ENCODE measurements at places on chromosomes 2 and 18.

DNA sequence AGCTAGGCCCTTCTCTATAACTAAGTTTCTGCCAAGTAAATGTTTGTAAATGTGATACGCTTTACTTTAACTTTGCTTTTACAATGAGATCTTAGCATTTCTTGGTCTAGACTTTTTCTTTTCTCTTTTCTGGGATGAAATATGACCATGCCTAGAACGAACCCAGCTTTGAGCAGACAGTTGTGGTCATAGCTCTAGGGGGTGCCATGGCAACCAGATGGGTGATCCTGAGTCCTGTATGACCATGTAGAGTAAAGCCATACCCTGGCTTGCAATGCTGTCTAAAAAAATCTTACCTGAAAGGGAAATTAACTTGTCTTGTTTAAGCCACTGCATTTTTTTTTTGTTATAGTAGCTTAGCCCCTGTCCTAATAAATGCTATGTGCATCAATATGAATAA, 956.3 kb downstream of the SLC4A3 start:
- no peak for DNase-seq

GRCh38 chr2:212360068-212360460, 178.5 kb downstream of the ERBB4 start:
- DNase-seq: no peak

- DNase-seq: no peak
These were observed 96.5 kb upstream of the THOC1 start for GRCh38 chr18:364256-364826.

- no peak for DNase-seq
These were observed 3.0 kb downstream of the WDR75 start for GRCh38 chr2:189444322-189444721.

DNA sequence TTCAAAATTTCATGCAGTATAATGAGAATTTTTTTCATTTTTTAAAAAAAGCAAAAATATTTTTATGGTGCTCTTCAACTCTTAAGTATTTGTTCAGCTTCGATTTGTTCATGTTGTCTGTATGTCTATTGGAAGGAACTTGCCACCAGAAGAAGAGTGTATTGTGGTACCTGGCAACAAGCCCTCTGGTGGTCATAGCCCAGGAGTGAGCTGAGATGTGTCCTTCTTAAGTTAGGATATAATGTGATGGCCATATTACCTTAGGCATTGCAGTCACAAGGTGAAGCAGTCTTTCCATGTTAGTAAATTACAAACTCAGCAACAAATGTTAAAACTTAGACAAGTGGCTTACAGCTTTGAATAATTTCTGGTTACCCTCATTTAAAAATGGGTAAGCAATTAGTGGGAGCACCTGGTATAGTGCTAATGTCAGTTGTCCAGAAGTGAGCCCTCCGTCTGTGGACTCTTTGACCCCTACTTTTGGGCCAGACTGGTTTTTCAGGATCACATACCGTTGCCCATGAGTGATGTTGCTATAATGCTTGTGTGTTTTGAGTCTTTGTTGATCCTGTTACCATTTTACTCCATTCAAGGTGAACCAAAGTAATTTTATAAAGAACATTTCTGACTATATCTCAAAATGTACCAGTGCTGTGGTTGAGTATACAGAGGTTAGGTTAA, 57.4 kb downstream of the MYO1B start:
- DNase-seq: no peak

DNA sequence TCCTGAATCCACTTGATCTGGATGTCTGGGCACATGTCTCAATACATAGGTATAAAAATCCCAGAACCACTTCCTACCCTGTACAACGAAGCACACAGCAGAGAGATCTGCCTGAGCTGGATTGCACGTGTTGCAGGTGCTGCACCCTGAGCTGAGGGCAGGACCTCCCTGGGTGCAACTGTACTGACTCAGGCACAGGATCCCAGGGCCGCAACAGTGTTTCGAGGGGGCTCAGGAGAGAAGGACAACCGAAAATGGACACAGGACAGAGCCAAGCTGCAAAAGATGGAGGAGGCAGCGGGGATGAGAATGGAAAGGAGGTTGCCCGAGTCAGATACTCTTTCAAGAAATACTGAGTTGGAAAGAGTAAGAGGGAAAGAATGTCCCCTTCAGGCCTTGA, 354.1 kb downstream of the EIPR1 start:
- DNase-seq: no peak

DNA sequence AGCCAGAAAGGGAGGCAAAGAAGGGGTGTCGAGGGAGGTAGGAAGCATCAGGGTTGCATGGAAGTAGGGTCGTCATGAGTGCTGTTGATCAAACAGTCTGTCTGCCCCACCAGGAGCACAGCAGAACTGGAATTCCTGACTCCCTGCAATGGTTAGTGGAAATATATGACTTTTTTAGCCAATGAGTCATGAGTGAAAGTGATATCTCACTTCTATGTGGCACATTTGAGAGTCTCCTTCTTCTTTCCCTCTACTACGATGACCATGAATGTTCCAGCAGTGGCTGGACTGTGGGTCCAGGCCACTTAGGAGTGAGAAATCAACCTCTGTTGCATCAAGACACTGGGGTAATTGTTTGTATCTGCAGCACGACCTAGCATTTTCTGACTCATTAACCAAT, 199.5 kb downstream of the TTC32 start:
- no peak for DNase-seq

DNA sequence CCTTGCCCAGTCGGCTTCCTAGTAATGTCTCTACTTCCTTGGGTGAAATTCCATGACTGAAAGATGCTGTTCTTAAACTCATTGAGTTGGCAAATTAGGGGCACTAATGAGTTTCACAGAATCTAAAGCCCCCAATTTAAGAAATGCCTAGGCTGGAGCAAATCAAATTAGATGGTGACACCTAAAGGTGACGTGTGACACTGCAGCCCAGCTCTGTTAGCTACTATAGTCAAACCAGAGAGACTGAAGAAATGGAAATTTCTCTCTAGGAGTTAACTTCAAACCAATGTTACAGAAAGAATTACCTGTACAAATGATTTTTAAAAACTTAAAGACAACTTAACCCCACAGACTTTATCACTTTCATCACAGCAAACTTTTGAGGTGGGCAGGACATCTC, 37.2 kb downstream of the LCT start:
- DNase-seq: no peak

DNA sequence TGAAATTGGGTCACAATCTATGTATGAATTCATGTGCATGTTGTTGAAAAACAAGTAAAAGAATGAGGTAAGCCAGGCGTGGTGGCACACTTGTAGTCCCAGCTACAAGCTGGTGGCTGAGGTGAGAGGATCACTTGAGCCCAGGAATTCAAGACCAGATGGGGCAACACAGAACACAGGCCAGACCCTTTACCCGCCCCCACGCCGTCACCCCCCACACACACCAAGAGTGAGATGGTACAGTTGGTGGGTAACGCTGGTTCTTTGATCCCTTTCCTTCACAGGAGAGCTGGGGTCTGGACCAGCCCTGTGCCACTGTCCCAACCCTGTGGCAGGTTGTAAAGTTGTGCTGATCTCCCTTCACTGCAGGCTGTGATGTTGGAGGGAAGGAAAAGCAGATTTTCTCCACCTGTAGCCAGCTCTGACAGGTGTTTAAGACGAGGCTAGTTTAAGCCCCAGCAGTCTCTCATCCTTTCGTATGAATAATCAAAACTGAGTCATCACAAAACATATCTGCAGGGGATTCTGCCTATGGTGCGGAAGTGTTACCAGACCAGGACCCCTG, 13.6 kb downstream of the B3GNT2 start:
- peak; percentile 32 for DNase-seq

- no peak for DNase-seq
These were observed 32.9 kb upstream of the SPTBN1 start for GRCh38 chr2:54423213-54423612.

- DNase-seq: peak; percentile 65
These were observed 6.0 kb downstream of the DDX18 start for GRCh38 chr2:117820444-117820843.

- DNase-seq: no peak
These were observed 18.1 kb upstream of the PKDCC start for GRCh38 chr2:42029639-42030199.

- DNase-seq: no peak
These were observed 53.1 kb downstream of the EHD3 start for GRCh38 chr2:31286961-31287550.

DNA sequence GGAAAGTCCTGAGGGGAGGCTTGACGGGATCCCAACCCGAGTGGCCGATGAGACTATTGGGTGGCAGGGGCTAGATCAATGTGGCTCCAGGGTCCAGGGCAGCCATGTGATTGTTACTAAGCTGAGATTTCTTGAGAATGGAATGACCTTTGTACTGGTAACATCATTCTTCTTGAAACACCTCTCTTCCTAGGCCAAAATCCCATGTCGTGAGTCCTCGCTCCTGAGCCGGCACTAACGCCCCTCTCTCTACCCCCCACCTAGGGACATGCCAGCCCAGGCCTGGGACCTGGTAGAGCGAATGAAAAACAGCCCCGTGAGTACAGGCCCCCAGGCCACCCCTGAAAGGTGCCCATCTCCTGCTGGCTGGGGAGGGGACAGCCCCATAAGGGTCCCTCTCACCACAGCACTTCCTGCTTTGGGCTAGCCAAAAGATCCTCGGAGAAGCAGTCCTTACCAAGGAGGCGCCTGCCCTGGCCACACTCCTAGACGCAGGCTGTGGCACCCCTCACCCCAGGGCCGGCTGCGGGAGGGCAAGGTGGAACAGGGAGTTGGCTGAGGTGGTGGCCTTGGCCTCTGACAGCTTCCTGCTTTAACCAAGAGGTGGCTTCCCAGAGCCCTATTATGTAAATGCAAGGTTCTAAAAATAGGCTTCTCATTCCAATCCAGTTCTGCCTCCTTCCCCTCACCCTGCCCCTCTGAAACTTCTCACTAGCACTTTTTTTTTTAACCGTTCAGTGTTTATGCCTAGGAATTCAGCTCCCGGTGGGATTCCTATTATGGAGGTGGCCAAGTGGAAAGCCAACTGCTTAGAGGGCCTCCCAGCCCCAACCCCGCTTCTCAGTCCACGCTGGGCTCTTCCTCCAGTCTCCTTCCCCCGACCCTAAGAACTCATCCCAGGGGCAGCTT, 126.6 kb upstream of the PPP1CB start:
- DNase-seq: peak; percentile 90

DNA sequence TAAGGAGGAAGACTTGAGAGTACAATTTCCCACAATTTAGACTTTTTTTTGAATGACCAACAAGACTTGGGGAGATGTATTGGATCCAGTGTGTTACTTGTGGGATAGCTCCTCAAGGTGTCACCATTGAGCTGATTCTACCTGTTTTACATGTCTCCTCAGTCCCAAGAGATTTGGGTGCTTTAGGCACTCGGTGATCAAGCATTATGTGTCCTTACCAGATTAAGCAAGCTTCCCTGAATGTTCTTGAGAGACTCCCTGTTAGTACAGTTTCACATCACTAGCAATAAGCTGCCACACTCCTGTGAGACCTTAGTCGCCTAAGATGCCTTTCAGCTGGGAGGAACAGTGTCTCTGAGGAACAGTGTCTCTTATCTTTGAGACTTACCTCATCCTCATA, 384.3 kb upstream of the SYT4 start:
- no peak for DNase-seq

- no peak for DNase-seq
These were observed 24.5 kb upstream of the LPIN2 start for GRCh38 chr18:3037423-3037915.

DNA sequence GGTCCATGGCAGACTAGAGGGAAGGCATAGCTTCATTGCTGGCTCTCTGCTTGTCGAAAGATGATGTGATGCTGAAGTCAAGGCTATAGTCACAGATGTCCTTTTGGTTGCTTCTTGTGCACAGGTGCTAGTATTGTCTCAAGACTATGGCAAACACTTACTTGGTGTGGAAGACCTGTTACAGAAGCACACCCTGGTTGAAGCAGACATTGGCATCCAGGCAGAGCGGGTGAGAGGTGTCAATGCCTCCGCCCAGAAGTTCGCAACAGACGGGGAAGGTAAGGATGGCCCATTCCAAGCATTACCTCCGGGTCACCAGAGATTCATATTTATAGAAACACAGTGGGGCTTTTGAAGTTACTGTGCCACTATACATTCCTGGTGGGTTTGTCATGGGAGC, 95.5 kb upstream of the EML6 start:
- DNase-seq: no peak

DNA sequence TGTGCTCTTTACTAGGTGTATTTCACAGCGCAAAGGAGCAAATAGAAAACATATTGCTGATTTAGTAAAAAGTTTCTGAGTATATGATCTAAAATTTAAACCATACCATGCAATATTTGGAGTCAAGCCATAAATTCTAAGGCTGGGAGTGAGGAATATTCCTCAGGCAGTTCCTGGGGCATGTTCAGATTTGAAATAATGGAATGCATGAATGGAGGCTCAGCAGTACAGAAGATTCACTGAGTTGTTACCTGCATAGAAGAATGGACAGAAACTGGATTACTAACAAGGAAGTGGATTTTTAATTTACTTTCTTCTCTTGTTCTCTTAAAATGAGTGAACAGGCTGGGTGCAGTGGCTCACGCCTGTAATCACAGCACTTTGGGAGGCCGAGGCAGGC, 441.0 kb upstream of the MAP2 start:
- DNase-seq: no peak

DNA sequence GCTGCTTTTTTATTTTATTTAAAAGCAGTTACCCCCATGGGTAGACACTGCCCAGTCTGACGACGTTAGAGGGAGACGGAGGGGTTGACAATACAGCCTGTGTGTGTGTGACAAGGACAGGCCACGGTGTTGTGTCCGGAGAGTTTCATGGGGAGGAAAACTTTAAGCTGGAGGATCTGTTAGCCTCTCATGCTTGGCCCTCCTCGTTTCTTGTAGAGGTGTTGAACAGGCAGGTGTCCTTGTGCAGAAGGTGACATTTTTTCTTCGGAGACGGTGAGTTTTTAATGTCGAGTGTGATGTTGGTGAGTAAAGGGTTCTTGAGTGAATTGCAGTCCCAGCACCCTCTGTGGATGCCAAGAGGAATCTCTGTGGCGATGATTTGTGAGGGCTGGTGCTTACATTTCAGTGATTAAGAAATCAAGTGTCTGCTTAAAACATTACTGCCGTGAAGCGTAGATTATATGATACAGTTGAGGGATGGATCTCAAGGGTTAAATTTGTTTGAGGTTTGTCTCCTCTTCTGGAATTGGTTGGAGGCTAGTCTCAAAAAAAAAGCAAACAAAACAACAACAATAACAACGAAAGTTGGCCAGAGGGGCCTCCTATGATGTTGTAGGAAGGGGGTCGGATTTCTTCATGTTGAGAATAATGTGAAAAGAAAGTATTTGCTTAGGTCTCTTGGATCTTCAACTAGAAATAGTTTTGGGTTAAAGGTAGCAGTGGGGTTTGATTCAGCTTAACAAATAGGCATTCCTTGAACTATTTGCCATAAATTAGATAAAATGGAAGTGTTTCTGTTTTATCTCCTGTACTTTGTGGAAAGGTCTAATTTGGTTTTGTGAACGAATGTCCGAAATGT, 1.6 kb downstream of the NCOA1 start:
- DNase-seq: no peak

- DNase-seq: no peak
These were observed 6.5 kb downstream of the TSHZ1 start for GRCh38 chr18:75216911-75217689.

Measured in natural killer cell treated with Interleukin-12 subunit alpha and Interleukin-12 subunit beta and Interleukin-15 and Interleukin-18, amount 100 ng/mL, for 72 hours (primary cell).